ENCODE measurements at places on chromosomes 2 and 18. TPM values are rescaled to one million over a fixed set of nuclear protein-coding genes. Genes with fewer than 3 reads are reported as not detected.
A peak's percentile ranks its signal among the peaks of the same experiment; 100 is the strongest.

DNA sequence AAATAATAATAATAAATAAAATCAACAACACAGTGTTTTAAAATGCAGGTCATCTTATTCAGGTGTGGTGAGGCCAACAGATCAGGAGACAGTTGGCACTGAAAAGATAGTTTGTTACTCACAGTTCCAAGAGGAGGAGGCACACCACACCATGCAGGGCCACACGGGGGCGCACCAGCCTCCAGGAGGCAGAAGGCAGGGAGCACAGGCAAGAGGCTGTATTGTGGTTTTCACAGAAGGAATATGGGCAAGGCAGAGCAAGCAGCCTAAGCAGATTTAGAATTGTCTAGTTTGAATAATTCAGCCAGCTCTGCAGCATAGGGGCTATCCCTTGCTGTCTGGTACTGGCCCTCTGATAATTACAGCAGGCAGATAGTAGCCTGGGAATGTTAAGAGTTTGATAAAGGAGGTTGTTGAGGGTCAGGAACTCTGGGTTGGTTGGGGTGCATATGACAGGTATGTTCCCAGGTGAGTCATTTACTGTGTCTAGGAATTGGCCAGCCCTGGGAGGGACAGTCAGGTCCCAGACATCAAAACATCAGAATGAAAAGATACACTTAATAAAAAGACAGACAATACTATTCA lies 31.3 kb downstream of the KIAA2012 start:
- DNase-seq: no peak

DNA sequence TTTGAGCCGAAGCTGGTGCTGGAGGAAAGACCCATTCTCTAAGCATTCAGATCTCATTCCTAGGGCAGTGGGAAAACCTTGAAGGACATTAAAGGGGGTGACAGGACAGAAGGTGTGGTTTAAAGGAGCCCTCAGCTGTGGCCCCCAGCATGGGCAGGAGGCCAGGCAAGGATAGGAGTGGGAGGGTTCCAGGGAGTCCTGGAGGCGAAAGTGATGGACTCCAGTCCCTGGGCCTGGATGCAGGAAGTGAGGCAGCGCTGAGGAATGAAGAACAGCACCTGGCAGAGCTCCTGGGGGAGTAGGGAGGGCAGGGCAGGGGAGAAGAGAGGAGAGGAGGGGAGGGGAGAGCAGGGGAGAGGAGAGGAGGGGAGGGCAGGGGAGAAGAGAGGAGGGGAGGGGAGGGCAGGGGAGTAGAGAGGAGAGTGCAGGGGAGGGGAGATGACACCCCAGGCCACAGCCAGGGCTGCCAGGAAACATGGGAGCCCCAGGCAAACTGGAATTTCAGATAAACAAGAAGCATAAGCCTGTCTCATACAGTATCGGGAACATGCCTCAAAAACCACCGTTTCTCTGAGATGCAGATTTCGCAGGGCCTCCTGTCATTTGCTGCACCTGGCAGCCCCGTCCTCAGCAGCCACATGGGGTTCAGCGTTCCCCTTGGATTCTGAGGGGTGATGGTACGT lies 5.7 kb downstream of the RAMP1 start:
- DNase-seq: no peak

- no peak for DNase-seq
Measured at GRCh38 chr2:181954538-181954883, 31.1 kb upstream of the PPP1R1C start.

GRCh38 chr2:216776066-216776850 lies 80.9 kb upstream of the IGFBP5 start:
- DNase-seq: no peak

- DNase-seq: no peak
Measured at GRCh38 chr2:234491281-234491680, 5.6 kb downstream of the ARL4C start.

DNA sequence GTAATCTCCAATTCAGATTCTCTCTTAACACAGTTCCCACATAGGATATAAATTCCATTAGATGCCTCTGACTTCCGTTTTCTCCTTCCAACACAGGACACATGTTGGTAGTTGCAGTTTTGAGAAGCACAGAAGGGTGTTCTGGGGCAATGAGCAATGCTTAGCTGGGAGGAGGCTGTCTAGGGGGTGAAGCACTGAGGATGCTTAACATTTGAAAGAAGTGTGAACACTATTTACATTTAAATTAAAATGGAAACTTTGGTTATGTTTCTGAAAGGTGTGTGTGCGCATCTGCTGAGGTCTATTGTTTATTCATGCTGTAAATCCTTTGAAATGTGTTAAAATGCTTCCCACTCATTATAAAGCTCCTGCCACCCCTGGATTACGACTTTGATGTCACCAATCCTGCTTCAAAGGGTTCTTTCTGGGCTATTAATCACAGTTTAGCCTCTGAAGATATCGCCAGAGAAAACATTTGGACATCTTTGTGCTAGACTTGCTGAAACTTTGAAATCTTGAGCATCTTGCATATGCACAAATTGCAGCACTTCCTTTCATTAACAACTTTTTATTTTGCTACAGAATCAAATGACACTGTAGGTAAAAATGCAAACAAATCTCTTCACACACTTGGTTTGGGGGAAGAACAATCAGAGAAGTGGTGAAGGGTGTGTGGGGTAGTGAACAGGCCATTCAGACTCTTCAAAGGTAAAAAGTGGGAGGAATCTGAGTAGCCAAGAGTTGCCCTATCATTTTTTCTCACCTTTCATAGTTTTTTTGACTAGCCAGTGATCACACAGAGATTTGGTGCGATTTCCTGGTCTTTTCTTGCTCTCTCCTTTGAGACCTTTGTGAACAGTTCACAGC lies 258.4 kb downstream of the MYO3B start:
- DNase-seq: no peak

- no peak for DNase-seq
Measured at GRCh38 chr18:69982417-69982816, 34.7 kb upstream of the CD226 start.

GRCh38 chr2:168156661-168157060 lies 90.7 kb downstream of the STK39 start:
- no peak for DNase-seq

DNA sequence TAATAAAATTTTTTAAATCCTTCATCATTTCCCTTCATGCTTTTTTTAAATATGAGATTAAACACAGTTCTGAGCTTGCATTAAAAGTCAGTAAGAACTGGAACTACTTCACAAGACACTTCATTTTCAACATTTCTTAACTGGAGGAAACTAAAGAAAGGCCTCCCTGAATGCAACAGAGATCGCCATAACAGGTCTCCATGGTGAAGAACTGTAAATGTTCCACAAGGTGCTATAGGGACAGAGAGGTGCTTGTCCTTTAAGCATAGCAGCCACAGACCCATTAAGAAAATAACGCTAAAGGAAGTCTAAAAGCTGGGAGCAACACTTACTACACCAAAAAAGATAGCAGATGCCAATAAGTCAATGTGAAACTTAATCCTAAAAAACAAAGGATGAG lies 8.5 kb downstream of the STAM2 start:
- DNase-seq: no peak

- peak; percentile 86 for DNase-seq
Measured at GRCh38 chr2:197108758-197109157, 182.3 kb upstream of the PGAP1 start.

DNA sequence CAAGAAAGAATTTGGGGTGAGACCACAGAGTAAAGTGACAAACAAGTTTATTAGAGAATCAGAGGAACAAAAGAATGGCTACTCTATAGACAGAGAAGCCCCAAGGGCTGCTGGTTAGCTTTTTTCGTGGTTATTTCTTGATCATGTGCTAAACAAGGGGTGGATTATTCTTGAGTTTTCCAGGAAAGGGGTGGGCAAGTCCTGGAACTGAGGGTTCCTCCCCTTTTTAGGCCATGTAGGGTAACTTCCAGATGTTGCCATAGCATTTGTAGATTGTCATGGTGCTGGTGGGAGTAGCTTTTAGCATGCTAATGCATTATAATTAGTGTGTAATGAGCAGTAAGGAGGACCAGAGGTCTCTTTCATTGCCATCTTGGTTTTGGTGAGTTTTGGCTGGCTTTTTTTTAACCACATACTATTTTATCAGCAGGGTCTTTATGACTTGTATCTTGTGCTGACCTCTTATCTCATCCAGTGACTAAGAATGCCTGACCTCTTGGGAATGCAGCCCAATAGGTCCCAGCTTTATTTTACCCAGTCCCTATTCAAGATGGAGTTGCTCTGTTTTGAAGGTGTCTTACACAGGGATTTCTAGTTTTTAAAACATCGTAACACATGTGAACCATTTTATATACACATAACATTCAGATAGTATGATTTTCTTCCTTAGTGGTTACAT lies 77.8 kb downstream of the MYO1B start:
- DNase-seq: no peak

- peak; percentile 16 for DNase-seq
Measured at GRCh38 chr2:101518578-101519492, 43.9 kb upstream of the RFX8 start.

DNA sequence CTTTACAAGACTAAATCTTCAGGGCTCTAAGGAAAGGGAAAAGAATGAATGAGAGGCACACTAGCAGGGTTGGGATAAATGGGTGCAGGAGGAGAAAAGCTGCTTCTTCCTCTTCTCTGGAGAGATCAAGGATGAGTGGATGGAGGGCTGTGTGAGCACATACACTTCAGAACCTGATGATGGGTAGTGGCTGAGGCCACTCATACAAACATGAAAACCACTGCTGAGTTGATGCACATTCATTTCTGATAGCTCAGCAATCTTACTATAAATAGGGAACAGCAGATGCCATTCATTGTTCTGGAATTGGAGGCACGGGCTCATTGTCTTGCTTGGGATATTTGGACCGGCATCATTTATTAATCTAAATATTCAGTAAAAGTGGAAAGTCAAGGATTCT lies 152.4 kb upstream of the KCTD1 start:
- no peak for DNase-seq

DNA sequence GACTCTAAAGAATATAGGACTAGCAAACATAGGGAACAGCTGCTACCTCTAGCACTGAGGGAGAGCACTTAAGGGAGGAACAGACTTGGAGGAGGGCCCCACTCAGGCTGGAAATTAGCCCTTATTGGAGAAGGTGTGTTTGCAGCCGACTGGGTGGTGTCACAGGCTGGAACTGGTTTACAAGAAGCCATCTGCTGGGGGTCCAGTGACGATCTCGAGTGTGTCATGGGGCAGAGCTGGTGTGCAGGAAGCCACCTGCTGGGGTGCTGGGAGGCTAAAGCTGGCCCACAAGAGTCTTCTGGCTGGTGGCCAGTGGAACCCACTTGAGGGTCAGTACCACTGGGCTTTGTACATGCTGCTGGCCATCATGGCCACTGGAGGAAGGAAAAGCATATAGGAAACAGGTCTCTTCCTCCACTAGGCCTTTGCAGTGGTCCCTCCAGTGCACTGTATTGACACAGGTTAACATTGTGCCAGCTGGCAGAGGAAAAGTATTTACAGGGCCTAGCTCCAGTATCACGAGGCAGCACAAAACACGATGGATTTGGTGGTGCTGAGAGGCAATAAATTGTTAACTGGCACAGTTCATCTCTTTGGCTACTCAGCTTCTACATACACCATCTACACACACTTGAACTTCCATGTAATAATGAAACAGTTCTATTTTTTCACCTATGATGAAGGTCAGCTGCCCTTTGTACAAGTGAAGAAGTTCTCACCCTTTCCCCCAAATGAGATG lies 43.6 kb downstream of the MAP3K20 start:
- peak; percentile 63 for DNase-seq

- DNase-seq: no peak
Measured at GRCh38 chr2:199716807-199717586, 134.0 kb downstream of the FTCDNL1 start.

- no peak for DNase-seq
Measured at GRCh38 chr18:67514901-67515540, 1.5 kb downstream of the DSEL start.

DNA sequence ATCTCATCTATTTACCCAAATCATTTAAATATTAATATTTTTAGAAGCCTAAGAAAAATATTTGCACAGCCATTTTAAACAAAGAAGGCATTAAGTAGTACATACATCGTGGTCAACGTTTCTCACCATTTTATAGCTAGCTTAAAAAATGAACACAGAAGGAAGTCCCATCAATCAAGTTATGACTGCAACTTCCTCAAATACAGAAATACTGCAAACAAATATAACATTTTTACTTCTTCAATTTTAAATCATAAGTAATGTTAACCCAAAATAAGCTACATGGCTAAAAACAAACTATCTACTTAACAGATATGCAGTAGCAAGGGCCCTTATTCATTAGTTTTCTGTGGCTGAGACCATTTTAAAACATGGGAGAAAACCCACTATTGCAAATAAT lies 30.6 kb downstream of the ITSN2 start:
- DNase-seq: no peak

DNA sequence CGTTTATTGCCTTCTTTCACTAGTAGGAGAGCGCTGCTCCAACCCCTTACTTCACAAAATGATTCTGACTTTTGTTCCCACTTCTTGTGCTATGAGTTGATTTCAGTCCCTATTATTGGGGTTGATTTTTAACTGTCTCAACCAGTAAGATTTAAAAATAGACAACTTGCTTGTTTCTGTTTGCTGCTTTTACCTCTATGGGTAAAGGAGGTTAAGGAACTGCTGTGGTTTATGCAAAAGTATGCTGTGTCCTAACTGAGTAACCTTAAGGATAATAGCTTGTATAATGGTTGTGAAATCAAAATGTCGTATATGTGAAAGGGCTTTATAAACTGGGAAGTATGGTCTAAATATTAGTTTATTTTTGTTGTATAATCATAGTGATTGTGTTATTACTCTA lies 22.6 kb downstream of the ALMS1 start:
- no peak for DNase-seq

DNA sequence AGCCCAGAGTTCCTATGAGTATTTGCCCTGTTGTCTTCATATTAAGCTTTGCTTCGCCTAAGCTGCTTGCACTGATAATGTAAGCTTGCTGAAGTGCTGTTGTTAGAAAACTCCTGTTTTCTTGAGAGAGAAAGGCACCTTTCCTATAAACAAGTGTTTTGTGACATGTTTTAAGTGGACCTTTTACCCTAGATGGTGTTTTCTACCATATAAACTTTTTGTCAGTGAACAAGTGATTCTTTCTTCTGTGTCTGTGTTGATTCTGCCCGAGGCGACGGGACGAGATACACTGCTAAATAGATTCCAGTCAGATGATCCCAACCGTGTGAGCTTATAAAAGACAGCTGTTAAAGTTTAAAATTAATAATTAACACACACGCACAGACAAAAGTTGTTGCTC lies 24.1 kb downstream of the CABLES1 start:
- DNase-seq: no peak

- no peak for DNase-seq
Measured at GRCh38 chr2:119366161-119366648, 429 bp downstream of the C2orf76 start.

The TMEM200C gene
- total RNA-seq: not detected

The RIT2 gene
- total RNA-seq: not detected

The DPYSL5 gene
- not detected for total RNA-seq

The ABCG5 gene
- total RNA-seq: not detected

The KCNE4 gene
- 2.0 TPM for total RNA-seq

The TCF23 gene
- total RNA-seq: not detected

The GPR75 gene
- total RNA-seq: 19.6 TPM

The DRC1 gene
- not detected for total RNA-seq

The C2orf78 gene
- not detected for total RNA-seq

The DCAF17 gene
- total RNA-seq: 8.8 TPM

The CCL20 gene
- not detected for total RNA-seq

The IL1R2 gene
- total RNA-seq: 13.1 TPM

The GALNT3 gene
- total RNA-seq: 0.56 TPM
